ENCODE measurements at places on chromosomes 16 and 17. TPM values are rescaled to one million over a fixed set of nuclear protein-coding genes. Genes with fewer than 3 reads are reported as not detected.

- H3K27me3 ChIP-seq, result peaks cover 22% of the 10 kb centered on the region
- H3K4me1 ChIP-seq, result peaks cover 28% of the 10 kb centered on the region
- no peak overlapping the region for H3K27ac ChIP-seq
- no peaks in the 10 kb centered on the region for H3K36me3 ChIP-seq
Observed at GRCh38 chr17:73166731-73167581, 2.1 kb downstream of the SSTR2 start.

DNA sequence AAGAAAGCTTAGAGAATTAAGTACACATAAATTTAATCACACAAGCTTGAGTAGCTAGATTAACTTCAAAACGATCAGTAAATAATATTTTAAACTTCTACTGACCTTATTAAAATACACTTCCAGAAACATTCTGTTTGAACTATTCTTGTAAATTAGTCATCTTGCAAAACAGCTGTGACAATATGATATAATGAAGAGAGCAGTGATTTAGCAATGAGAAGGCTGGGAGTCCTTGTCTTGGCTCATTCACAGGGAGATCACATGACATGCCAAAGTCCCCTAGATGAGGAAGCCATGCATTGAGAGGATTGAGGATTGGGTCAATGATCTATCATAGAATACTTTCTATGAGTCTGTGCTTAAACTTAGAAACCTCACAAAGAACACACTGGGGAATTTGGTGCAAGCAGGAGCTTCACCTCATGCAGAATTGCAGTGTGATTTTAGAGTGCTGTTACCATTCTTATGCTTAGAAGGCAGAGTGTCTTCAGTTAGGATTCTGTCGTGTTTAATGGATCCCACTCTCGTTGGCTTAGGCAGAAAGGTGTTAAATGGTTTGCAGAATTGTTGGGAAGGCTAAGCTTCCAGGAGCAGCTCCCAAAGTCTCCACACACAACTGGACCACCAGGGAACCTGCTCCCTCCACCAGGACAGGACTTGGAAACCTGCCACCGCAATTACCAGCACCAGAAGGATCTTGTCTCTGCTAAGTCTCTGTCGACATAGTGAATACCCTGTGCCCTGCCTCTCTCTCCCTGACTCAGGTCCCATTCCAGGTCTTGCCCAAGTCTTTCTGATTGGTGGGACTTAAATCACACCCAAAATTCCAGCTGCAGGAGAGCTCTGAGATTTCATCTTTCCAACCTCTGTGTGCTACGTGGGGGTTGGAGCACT is 87.1 kb downstream of the USP22 start:
- DNase-seq, result no peak
- no peaks in the 10 kb centered on the region for H3K36me3 ChIP-seq
- H3K4me3 ChIP-seq, result no peak overlapping the region
- no peak overlapping the region for H3K27ac ChIP-seq
- no peaks in the 10 kb centered on the region for H3K4me1 ChIP-seq

SPN gene
- total RNA-seq, result 175 TPM

PMFBP1 gene
- 0.73 TPM for total RNA-seq

DNA sequence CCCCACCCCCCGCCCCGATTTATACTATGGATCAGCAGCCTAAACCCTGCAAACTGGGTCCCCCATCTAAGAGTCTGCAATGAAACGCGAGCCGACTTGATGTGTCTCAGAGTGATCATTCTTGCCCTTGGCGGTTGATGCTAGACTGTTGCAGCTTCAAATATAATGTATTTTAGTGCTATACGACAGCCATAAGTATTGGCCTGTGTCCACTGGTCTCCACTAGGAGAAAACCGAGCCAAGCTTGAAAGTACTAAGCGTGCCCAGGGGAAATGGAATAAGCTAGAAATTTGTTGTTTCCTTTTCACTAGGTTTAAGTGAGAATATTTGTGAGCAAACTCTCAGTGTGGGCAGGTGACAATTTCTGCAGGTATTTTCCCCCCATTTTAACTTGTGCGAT is 711.2 kb downstream of the MAF start:
- no peaks in the 10 kb centered on the region for H3K27me3 ChIP-seq
- no peak overlapping the region for H3K27ac ChIP-seq
- H3K36me3 ChIP-seq, result no peaks in the 10 kb centered on the region
- no peak overlapping the region for H3K4me3 ChIP-seq
- no peak for DNase-seq

DNA sequence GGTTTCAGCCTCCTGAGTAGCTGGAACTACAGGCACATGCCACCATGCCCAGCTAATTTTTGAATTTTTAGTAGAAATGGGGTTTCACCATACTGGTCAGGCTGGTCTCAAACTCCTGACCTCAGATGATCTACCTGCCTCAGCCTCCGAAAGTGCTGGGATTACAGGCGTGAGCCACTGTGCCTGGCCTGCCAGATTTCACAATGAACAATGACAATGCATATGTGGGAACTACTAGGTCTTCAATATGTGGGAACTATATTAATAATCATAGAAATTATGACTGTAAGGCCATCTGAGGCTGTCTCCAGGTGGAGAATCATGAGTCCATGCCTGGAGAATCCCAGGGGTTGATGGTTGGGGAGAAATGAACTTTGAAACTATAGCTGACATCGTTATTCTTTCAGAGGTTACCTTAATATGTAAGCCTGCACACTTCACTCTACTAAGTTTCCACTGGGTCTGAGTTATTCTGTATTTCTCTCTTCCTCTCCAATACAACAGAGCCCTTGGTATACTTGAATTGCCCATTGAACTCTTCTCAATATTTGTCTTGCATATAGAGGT is 7.2 kb upstream of the DRC7 start:
- no peaks in the 10 kb centered on the region for H3K27me3 ChIP-seq
- no peak for DNase-seq
- no peak overlapping the region for H3K4me3 ChIP-seq
- H3K27ac ChIP-seq, result no peak overlapping the region

- H3K4me1 ChIP-seq, result no peaks in the 10 kb centered on the region
- H3K27me3 ChIP-seq, result no peaks in the 10 kb centered on the region
- no peaks in the 10 kb centered on the region for H3K36me3 ChIP-seq
- H3K27ac ChIP-seq, result no peak overlapping the region
Observed at GRCh38 chr16:85296859-85297660, 184.8 kb upstream of the CIBAR2 start.

KRT37 gene
- total RNA-seq, result not detected

TMEM231 gene
- total RNA-seq, result 2.4 TPM

GRCh38 chr17:37438141-37438540 is 31.5 kb downstream of the TADA2A start:
- H3K36me3 ChIP-seq, result peaks cover 37% of the 10 kb centered on the region
- H3K27ac ChIP-seq, result no peak overlapping the region
- H3K4me3 ChIP-seq, result no peak overlapping the region

TOM1L1 gene
- not detected for total RNA-seq

FAAP100 gene
- total RNA-seq, result 56.0 TPM

HSF5 gene
- 2.4 TPM for total RNA-seq

SDK2 gene
- 2.2 TPM for total RNA-seq

- no peak overlapping the region for H3K4me3 ChIP-seq
- no peaks in the 10 kb centered on the region for H3K36me3 ChIP-seq
- H3K27ac ChIP-seq, result no peak overlapping the region
- no peak for DNase-seq
Observed at GRCh38 chr16:52446080-52446479, 100.9 kb downstream of the TOX3 start.

OR3A3 gene
- total RNA-seq, result not detected

IGF2BP1 gene
- not detected for total RNA-seq

DCTPP1 gene
- 18.0 TPM for total RNA-seq

DNA sequence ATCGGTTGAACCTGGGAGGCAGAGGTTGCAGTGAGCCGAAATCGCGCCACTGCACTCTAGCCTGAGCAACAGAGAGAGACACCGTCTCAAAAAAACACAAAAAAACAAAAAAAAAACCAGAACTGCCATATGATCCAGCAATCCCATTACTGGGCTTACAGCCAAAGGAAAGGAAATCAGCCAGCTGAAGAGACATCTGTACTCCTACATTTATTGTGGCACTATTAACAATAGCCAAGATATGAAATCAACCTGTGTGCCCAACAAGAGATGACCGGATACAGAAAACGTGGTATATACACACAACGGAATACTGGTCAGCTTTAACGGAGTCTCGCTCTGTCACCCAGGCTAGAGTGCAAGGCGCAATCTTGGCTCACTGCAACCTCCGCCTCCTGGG is 14.6 kb downstream of the FANCA start:
- H3K27me3 ChIP-seq, result no peaks in the 10 kb centered on the region
- no peaks in the 10 kb centered on the region for H3K36me3 ChIP-seq
- no peak for DNase-seq
- no peaks in the 10 kb centered on the region for H3K4me1 ChIP-seq

CA5A gene
- total RNA-seq, result not detected

- peaks cover 34% of the 10 kb centered on the region for H3K4me1 ChIP-seq
- H3K36me3 ChIP-seq, result no peaks in the 10 kb centered on the region
- no peak overlapping the region for H3K27ac ChIP-seq
Observed at GRCh38 chr17:66413559-66414520, 111.4 kb downstream of the PRKCA start.

SHISA9 gene
- total RNA-seq, result not detected

GRCh38 chr17:4808378-4808767 is 1.4 kb downstream of the PLD2 start:
- DNase-seq, result no peak
- peaks cover 15% of the 10 kb centered on the region for H3K4me1 ChIP-seq
- H3K27me3 ChIP-seq, result no peaks in the 10 kb centered on the region
- H3K36me3 ChIP-seq, result no peaks in the 10 kb centered on the region
- H3K4me3 ChIP-seq, result no peak overlapping the region

DNA sequence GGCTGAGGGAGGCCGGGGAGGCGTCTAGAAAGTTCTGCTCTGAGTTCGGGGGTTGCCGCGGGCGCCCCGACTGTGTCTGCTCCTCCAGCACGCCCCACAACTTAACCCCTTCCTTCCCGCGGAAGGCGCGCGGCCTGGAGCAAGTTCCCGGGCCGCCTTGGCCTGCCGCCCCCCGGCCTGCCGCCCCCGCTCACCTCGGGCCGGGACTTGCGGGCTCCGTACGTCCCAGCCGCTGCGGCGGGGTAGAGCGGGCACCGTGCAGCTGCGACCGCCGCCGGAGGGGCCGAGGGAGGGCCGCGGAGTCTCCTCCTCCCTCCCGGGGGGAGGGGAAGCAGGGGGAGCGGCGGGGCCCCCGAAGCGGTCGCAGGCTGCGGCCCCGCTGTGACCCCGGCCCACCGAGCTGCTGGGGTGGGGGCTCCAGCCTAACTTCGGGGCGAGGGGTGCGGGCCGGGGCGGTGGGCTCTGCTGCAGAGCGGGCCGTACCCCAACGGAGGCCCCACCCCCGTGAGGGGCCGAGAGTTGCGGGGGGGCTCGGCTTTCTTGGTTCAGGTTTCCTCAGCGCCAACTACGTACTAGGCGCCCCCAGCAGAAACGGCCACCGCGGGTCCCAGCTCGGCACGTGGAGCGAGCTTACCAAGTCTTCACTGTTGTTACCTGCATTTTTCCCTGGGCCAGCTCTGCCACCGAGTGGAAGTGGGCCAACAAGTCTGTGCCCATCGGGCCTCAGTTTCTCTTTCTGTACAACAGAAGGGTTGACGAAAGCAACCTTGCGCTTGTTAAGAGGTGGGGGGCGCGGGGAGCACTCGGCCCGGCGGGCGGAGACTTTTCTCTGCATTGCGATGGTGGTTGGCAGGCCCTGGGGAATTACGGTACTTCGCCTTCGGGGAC is at the start of gene CCDC102A:
Gene CCDC102A, minus strand, starts transcription at position 266 of the 888 bp plus-strand sequence. CDS start 7,394 bp downstream, outside the sequence.
- no peaks in the 10 kb centered on the region for H3K27me3 ChIP-seq
- DNase-seq, result peak; percentile 39
- peak within 1 kb of the TSS; percentile 25 for H3K4me3 ChIP-seq
- no peaks in the 10 kb centered on the region for H3K36me3 ChIP-seq
- peaks cover 69% of the 10 kb centered on the region for H3K4me1 ChIP-seq

GRCh38 chr16:10957771-10958482 is 13.6 kb downstream of the CLEC16A start:
- peaks cover 26% of the 10 kb centered on the region for H3K4me1 ChIP-seq
- H3K27me3 ChIP-seq, result no peaks in the 10 kb centered on the region
- DNase-seq, result no peak
- peak overlapping the region; percentile 34 for H3K27ac ChIP-seq

SCN4A gene
- total RNA-seq, result 0.30 TPM

DNA sequence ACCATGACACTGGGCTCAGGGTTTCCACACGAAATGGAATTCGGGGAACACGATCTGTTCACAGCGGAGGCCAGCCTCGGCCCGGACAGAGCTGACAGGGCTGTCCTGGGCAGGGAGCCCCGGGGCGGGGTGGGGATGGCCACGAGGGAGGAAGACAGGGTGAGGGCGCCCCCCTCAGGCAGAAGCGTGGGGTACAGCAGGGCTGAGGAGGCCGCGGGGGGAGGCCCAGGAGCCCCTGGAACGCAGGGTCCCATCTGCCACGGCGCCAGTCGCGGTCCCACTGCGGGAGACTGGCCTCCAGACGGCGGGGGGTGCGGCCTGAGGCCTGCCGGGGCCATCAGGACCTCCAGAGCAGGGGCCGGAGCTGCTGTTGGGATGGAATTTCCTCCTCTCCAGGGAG is 75.9 kb downstream of the LMF1 start:
- no peaks in the 10 kb centered on the region for H3K27me3 ChIP-seq
- no peaks in the 10 kb centered on the region for H3K4me1 ChIP-seq
- DNase-seq, result no peak
- no peak overlapping the region for H3K27ac ChIP-seq

DNA sequence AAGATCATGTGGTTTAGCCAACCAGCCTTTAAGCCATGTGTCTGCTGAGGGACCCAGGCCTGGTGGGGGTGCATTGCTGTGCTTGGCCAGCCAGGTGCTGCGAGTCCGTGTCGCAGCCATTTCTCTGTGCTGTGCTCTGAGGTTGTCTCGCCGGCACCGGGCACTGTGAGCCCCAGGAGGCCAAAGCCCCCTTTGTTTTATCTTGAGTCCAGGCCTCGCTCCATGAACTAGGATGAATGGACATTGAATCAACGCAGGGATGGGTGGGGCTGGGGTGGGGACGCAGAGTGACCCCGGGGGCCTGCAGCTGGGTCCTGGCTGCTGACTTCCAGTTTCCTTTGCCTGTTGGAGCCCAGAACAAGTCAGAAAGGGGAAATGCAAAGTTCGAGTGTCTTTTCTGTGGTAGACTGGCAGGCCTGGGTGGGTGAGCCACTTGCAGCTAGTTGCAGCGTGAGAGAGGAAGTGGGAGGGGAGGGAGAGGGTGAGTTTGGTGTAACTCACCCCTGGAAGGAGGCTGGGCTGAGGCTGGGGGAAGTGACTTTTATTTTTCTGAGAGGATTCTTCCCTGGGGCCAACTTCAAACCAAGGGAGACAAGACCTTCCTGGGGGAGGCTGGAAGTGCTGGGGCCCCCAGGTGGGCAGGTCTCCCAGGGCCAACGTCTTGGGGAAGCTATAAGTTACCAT is 324.7 kb downstream of the SEC14L1 start:
- H3K36me3 ChIP-seq, result peaks cover 25% of the 10 kb centered on the region
- peak overlapping the region; percentile 50 for H3K27ac ChIP-seq
- H3K27me3 ChIP-seq, result no peaks in the 10 kb centered on the region
- DNase-seq, result peak; percentile 88

CUEDC1 gene
- total RNA-seq, result 0.90 TPM

- H3K4me1 ChIP-seq, result no peaks in the 10 kb centered on the region
- no peaks in the 10 kb centered on the region for H3K36me3 ChIP-seq
- no peaks in the 10 kb centered on the region for H3K27me3 ChIP-seq
- H3K27ac ChIP-seq, result no peak overlapping the region
- DNase-seq, result no peak
Observed at GRCh38 chr17:50893183-50893993, 27.2 kb upstream of the TOB1 start.
